ENCODE measurements at places on chromosomes 1 and 21.
A peak's percentile ranks its signal among the peaks of the same experiment; 100 is the strongest.

DNA sequence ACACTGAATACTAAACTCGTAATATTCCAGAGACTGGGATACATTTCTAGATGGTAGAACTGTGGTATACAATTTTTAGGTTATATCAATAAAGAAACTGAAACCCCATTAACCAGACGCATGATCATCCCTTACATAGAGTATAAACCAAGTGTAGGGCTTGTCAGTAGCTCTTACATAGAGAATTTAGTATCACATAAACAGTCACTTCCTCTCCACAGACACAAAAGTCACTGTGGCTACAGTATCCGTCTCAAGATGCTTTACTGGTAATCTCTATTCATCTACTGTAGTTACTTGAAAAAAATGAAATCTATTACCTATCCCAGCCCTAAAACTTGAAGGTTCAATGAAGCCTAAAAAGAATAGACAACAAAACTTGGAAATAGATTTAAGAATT, 252.3 kb upstream of the TMPRSS15 start:
- no peak for DNase-seq

DNA sequence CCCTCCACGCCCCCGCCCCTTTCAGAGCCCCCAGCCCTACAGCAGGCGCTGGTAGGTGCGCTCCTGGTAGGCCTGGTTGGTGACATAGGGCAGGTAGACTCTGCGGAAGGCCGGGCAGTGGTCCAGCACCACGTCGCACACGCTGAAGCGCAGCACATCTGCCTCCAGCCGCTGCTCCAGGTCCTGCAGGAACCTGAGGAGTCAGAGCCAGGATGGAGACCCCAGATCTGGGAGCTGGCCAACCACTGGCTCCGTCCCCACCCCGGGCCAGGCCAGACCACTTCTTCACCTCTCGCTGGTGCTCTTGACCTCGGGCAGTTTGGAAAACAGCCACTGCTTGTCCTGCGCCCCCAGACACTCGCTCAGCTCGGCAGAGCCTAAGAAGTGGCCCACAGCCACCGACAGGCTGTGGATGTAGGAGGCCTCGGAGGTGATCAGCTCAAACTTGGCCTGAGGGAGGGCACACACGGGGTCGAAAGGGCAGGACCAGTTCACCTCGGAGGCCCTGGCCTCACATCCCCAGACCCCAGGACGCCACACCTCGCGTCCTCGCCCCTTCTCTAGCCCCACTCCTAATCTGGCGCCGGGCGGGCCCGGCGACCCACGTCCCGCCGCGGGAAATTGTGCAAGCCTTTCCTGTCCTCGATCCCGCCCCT, 6.4 kb downstream of the ARHGEF19 start:
- DNase-seq: no peak

- DNase-seq: no peak
These were observed 7.0 kb upstream of the GREM2 start for GRCh38 chr1:240618946-240619345.

- DNase-seq: no peak
These were observed 12.0 kb upstream of the BGLAP start for GRCh38 chr1:156229809-156230472.

- DNase-seq: peak; percentile 17
These were observed 32.7 kb downstream of the C1orf21 start for GRCh38 chr1:184419350-184420161.

DNA sequence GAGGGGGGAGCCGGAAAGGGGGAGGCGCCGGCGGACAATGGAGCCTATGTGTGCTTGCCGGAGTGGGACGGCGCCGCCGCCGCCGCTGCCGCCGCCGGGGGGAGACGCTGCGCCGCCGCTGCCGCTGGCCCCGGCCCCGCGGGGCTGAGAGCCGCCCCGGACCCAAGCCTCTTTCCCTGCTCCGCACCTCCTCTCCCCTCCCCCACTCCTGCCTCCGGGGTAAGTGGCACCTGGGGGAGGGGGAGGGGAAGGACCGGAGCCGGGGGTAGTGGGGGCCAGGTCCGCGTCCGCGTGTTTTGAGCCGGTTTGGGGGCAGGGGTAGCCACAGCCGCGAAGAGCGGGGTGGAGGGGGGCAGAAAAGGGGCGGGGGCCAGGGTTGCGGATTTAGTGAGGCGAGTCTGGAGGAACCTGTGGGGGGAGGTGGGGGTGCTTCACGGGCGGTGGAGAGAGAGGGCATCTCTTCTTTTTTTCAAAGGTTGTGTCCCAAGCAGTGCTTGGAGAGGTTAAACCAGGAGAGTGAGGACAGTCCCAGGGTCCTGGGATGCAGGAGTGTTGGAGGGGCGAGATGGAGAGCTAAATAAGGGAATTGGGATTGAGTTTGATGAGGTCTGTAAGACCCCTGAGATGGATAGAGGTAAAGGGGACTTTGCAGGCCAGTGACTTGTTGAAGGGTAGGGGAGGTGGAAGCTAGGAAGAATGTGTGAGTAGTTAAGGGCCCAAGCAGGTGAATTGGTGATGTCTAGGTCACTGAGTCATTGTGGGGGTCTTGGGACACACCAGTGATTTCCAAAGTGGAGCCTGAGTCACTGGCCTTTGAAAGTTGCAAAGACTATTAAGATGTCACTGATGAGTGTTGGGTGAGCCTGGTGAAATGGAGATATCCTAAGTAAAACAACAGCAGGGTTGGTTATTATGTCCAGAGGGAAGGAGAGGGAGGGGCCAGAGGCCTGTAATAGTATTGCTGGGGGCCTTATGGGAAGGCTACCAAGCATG, 59.1 kb downstream of the BCL9 start:
- peak; percentile 25 for DNase-seq

GRCh38 chr1:176174108-176174507, 33.0 kb downstream of the COP1 start:
- DNase-seq: peak; percentile 10

DNA sequence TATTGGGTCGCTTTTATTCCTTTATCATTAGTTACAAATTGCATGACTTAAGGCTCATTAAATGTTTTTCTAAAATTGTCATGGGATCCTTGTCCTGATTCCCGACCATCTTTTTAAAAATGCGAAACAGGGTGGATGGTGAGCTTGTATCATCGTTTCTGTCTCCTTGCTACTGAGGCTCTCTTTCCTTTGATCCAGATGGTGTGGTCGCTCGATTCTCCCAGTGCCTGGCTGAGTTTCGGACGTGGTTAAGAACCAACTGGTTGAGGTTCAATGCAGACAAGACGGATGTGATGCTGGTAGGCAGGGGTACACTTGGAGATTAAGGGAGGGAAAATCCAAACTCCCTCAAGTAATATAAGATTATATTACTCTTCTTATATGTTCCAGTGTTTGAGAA, 1.2 kb downstream of the MIER1 start:
- no peak for DNase-seq

DNA sequence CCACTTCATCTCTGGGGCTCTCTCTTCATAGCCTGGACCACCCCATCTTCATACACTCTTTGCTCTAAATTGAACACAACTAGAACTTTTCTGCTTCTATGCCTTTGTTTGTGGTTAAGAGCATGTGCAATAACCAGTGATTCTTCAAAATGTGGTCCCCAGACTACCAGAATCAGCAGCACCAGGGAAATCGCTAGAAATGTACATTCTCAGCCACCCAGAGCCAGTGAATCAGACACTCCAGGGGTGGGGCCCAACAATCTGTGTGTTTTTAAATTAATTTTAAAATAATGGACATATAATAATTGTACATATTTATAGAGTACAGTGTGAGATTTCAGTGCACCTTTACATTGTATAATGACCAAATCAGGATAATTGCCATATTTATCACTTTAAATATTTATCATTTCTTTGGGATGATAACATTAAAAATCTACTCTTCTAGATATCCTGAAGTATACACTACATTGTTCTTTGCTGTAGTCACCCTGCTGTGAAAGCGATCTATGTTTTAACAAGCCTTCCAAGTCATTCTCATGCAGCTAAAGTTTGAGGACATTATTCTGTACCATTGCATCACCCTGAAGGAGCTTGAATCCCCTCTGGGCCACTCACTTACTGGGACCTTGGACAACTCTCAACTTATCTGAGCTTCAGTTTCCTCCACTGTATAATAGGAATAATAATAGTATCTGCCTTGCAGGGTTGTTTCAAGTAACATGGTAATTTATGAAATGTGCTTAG, 10.8 kb downstream of the GRHL3 start:
- peak; percentile 77 for DNase-seq

GRCh38 chr1:59645893-59646292, 168.9 kb upstream of the HOOK1 start:
- DNase-seq: peak; percentile 87

GRCh38 chr1:194069168-194069830, 882.9 kb upstream of the B3GALT2 start:
- DNase-seq: peak; percentile 24

- no peak for DNase-seq
These were observed 2.9 kb upstream of the ITGB2 start for GRCh38 chr21:44923480-44924084.

DNA sequence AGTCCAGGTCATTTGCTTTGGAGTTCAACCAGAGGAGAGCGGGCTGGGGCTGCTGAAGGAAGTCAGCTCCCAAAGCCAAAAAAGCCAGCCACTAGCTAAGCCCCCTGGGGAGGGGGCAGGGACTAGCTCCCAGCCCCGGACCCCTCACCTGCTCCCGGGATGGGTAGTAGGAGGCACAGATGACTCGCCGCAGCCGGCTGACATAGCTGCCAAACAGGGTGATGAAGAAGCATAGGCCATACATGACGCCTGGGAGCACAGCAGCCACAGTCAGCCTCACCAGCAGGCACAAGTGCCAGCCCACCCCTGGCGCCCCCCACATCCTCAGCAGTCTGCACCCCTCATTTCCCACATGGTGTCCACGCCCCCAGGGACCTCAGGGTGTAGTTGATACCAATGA, 7.4 kb downstream of the DCST2 start:
- DNase-seq: no peak

DNA sequence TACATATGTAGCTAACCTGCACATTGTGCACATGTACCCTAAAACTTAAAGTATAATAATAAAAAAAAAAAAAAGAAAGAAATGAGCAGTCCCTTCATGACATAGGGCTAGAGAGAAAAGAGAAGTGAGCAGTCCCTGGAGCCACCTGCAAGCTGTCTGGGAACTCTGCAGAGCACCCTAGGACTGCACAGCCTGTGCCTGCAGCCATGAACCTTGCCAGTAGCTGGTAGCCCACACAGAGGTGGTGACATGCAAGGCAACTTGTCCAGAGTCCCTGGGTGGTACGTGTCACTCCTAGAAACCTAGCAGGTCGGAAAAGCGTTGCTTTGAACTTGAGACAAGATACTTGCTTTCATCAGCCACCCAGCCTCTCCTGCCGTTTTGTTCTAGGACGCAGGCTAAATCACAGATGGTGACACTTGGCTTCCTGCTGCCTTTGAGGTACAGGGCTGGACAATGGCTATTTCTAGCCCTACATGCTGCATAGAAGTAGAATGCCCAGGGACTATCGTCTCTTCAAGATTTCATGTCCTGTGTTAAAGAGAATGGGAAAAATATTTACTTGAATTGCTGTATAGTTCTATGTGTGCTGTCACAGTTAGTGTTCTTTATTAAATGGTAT, 260.9 kb downstream of the LTN1 start:
- no peak for DNase-seq

DNA sequence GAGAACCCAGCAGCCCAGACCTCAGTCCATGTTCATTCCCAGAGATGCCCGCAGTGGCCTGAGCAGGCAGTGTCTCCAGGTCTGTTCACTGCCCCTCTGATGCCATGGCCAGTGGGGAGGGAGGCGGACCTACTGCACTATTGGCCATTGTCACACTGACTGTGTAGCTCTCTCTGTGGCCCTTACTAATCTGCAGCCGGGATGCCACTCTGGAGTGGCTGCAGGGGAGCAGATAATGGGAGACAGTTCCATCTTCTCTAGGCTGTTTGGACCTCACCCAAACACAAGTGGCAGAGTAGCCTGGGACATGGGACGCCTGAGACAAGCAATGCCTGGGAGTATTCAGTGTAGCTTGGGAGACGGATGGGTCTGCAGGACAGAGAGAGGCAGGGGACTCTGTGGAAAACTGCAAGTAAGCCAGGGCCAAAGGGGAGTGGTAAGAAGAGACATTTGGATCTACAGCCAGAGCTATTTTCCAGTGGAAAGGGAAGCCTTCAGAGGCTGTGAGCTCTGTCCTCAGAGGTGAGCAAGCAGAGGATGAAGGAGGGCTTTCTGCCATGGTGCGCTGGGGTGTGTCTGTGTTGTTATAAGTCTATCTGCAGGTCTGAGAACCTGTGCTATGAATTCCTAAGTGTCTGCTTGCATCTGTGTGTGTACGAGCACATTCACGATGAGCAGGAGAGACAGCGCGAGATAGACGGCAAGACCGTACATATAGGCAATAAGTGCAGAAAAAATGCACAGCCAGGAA, 26.7 kb downstream of the DMBX1 start:
- DNase-seq: no peak

DNA sequence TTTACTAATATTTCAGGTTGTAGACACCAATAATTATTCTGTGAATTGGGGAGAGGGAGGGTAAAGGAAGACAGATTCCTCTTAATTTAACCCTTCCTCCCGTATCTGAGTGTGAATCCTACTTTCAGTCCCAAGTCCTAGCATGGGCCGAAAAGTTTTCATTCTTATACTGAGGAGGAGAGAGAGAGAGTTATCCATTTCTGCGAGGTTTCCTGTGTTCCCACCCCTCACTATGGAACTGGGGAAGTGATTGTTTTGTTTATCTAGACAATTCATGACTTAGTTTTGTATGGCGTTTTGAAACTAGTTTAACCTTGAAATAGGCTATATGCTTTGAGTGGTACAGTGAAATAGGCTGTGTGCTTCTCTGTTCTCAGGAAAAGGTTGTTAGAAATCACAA, 134.0 kb upstream of the DPYD start:
- DNase-seq: no peak

- no peak for DNase-seq
These were observed 11.7 kb downstream of the TPRG1L start for GRCh38 chr1:3636531-3636930.

DNA sequence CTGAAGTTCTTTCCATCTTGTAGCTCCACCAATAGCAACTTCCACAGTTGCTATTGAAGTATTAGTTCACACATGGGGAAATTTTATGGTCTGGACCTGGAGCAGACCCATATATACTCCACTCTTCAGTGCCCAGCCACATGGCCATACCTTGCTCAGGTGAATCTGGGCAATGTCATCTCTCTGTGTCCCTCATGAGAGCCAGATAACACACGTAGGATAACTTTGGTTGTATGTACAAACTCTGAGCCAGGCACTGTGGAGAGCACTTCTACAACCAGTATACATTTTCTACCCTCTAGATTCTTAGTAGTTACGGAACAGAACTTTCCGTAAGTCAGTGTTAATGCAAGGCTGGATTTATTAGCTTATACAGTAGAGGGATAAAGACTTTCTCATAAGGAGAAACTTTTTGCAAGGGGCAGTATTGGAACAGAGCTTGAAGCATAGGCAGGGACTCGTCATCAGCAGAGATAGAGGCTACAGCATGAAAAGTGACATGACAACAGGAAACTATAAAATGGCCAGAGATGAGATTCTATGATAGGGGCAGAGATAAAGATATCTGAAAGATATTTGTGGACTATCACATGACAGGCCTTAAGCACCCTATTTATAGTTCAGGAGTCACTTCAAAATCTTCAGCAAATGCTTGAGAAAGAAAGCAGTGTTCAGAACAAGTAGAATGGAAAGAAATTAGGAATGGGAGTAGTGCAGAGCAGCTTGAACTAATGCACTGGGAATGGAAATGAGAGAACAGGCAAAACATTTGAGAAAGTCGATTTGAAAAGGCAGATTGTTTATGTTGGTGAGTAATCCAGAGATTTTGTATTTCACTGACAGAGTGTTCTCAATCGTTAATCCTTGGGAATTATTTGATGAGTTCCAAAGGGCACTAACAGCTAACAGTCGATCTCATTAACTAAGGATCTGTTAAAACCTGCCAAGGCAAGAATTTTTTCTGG, 481.8 kb downstream of the USP25 start:
- DNase-seq: no peak

GRCh38 chr1:182301026-182301436, 90.6 kb downstream of the GLUL start:
- DNase-seq: no peak

GRCh38 chr1:182095946-182096345, 34.4 kb upstream of the ZNF648 start:
- no peak for DNase-seq

Measured in fibroblast of upper back skin (primary cell).